ENCODE measurements at places on chromosomes 7 and 10.

DNA sequence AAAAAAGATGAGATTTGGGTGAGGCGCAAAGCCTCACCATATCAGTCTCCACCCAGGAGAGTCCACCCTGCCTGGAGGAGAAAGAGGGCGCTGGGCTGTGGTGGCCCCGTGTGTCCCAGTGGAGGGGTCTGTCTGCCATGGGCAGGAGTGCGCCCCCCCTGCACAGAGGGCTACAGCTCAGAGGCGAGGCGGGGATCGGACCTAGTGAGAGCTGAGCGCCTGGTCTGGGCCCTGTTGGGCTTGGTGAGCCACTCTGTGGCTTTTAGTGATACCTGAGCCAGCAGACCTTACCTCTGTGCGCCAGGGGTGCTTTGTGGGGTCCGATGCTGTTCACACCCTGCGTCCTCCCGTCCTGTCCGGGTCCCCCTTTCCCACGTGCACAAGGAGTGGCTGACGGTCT is 25.9 kb upstream of the GNA12 start:
- DNase-seq: no peak

DNA sequence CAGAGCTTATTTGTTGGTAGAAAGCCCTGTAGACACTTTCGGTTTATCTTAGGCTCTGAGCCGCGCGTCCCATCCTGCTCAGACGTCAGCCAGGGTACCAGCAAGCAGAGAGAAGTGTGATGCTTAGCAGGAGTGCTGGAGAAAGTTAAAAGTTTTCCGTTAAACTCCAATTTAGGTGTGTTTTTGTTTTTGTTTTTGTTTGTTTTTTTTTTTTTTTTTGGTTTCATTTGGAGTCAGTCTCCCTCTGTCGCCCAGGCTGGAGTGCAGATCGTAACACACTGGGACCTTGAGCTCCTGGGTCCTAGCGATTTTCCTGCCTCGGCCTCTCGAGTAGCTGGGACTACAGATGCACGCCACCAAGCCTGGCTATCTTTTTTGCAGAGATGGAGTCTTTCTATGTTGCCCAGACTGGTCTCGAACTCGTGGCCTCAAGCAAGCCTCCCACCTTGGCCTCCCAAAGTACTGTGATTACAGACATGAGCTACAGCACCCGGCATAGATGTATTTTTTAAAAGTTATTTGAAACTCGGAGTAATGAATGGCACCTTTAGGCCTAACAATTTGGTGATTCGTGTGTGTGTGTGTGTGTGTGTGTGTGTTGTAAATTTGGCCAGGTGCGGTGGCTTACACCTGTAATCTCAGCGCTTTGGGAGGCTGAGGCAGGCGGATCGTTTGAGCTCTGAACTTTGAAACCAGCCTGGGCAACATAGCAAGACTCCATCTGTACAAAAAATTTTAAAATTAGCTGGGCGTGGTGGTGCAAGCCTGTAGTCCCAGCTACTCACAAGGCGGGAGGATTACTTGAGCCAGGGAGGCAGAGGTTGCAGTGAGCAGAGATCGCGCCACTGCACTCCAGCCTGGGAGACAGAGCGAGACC is 1.3 kb upstream of the HIP1 start:
- peak; percentile 18 for DNase-seq

DNA sequence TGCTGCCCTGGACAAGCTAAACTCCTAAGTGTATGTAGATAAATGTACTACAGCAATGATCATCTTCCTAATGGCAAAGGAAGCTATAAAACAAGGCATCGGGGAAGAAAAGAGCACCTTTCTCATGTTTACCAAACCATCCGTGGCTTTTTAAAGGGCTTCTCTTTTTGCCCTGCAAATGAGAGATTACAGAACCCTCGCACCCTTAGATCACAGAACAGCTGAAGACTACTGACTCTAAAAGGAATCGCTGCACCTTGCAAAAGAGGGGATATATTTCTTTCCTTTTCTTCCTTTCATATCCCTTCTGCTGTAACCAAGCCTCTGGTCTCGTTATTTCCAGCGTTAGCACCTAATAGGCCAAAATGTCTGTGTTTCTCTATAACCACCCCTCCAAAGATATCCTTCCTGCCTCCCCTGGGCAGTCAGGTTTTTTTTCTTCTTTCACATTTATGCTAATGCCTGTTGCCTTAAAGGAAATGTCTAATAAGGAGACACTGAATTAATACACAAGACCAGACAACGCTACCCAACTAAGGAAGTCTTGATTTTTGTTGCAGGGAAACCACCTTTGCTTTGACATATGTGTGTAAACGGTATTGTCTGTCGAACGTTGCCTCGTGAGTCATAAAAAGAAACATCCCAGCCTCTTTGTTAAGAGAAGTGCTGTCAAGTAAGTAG is 10.5 kb downstream of the ST8SIA6 start:
- DNase-seq: no peak

GRCh38 chr7:29449569-29450260 is 113.9 kb upstream of the PRR15 start:
- DNase-seq: no peak

GRCh38 chr10:26829810-26830515 is 30.8 kb downstream of the ABI1 start:
- DNase-seq: no peak

- no peak for DNase-seq
These were observed 13.8 kb upstream of the PAX2 start for GRCh38 chr10:100731407-100732240.
